ENCODE measurements at places on chromosomes 4 and X.

GRCh38 chr4:7323872-7324650, 110.7 kb downstream of the PSAPL1 start:
- DNase-seq = no peak

DNA sequence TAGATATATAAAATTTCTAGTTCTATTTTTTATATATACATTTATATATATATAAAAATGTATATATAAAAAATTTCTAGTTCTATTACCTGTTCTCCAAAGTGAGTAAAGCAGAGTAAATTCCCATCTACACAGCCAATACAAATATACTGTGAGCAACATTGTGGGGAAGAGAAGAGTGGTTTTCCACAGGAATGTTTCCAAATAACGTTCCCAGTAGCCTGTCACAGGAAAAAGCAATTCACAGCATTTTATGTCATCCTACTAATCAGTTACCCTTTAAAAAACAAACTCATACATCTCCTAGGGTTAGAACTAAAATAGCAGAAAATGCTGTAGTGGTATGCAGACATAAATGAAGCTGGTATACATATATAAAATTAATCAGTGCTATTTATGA, 44.5 kb downstream of the AASDH start:
- no peak for DNase-seq

DNA sequence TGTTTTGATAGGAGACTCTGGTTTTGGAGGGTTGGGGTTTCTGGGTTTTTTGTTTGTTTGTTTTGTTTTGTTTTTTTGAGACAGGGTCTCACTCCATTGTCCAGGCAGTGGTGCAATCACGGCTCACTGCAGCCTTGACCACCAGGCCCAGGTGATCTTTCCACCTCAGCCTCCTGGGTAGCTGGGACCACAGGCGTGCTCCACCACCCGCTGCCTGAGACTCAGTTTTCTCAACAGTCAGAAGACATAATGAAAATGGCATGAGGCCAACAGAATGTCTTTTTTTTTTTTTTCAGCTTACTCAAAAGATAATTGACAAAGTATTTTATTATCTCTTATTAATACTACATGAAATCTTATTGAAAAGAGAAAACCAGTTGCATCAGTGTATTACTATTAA, 32.4 kb downstream of the TNIP2 start:
- DNase-seq = no peak

DNA sequence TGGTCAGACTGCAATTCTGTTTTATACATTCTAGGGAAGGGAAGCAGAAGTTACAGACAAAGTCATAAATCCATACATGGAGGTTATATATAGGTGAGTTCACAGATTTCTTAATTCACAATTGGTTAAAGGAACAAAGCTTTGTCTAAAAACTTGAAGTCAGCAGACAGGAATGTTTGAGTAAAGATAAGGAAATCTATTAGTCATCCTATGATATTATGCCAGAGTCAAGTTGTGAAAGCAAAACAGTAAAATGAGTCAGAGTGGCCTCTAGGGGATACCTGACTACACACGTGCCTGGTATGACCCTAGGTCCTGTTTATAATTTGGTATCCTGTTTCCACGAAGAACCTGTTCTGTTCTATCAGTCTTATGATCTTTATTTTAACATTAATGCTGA, 31.5 kb downstream of the ACTRT1 start:
- no peak for DNase-seq

DNA sequence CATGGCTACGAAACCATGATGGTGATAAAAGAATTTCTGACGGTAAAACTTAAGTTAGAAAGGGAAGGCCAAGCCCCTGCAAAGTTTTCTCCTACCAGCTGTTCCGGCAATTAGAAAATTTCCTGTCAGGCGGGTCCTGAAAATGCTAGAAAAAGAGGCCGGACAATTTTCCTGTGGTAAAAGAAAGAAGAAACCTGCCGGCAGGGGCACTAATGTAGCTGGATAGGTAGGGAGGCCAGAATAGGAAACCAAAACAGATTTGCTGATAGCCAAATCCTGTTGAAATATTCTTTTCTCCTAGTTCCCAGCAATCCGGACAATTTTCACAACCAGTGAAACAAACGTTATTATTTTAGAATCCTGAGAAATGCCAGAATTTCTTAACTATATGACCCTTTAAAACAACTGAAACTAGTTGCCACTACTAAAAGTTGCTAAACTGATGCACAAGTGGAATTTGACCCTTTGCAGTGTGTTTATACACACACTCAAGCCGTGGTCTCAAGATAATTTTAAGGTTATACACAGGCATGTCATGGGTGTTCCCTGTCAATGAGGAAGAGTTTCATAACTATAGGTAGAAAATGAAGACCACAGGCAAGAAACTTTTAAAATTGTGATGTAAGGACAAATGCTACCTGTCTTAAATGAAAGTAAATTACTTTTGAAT, 47.7 kb downstream of the RPS6KA3 start:
- DNase-seq = no peak

GRCh38 chrX:42739741-42740140, 38.2 kb downstream of the PPP1R2C start:
- DNase-seq = no peak

DNA sequence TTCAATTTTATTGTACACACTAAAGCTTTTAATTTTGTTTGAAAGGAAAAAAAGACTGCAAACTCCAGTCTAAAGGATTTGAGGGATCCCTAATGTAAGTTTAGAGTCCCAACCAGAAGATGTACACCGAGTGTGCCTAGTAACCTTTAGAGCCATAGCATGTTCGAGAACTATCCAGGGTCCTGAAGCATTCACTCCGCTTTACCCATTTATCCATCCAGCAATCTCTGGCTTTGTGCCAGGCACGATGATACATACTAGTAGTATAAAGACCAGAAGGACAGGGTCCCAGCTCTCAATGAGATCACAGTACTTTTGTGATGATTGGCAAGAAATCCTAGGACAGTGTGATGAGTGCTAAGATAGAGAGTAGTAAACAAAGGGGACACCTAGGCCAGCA, 168.7 kb downstream of the STK32B start:
- no peak for DNase-seq

GRCh38 chr4:31156221-31156620, 436.1 kb downstream of the PCDH7 start:
- DNase-seq = no peak

GRCh38 chr4:177487977-177488376, 45.7 kb upstream of the AGA start:
- no peak for DNase-seq

GRCh38 chrX:108811891-108812290, 75.5 kb upstream of the IRS4 start:
- no peak for DNase-seq

DNA sequence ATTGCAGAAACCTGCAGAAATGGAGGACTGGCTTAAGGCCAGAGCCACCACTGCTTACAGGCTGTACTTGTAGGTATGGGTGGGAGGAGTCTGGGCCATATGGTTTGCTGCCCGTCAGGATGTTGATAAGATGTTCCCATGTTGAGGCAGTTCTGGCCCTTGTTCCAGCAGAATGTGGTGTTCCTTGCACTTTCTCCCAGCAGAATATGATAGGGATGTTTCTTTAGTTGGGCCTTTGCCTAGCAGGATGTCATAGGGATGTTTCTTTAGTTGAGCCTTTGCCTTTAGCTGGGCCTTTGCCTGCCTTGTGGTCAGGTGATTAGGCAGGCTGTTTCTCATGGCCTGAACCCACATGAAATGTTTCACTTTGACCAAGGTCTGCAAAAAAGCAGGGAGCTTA, 139.1 kb upstream of the PAQR3 start:
- no peak for DNase-seq

DNA sequence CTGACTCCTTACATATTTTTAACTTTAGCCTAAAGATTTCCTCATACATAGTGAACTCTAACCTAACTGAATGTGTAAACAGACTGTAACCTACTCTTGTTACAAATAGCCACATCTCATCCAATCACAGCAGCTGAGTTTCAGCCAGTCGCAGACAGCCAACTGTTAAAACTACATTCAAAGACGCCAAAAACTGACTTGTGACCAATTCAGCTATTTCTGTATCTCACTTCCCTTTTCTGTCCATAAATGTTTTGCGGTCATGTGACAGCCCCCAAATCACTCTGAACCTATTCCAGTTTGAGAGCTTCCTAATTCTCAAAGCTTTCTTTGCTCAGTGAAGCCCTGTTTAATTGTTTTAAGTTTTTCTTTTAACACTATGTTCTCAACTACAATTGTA, 2731.9 kb downstream of the ARAP2 start:
- no peak for DNase-seq

DNA sequence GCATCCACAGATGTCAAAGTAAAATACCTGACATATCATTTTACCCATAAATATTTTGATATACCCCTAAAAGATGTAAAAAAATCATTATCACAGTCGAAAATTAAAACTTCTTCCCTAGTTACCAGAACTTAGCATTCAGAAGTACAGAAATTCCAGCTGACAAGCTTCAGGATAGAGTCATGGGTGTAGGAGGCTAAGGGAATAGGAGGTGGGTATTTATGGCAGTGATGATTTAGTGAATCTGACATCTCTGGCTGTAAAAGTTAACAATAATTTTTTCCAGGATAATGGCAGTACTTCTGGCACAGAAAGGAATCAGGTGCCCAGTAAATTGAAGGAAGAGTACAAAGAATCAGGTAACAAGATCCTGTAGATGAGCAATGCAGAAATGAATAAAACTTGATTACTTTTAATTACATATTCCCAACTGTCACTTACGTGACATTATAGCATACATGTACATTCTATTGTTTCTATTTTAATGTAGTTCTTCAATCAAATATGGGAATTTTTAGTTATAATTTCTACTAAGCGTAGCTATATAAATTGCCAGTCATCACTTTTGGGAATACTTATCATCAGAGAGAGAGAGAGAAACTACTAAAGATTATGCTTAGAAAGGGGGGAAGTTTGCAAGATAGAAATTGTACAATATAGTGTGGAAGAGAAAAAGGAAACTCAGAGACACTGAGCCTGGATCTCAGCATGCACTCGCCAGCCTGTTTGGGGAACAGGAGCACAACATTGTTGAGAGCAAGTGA, 143.4 kb downstream of the TMEM144 start:
- DNase-seq = no peak

DNA sequence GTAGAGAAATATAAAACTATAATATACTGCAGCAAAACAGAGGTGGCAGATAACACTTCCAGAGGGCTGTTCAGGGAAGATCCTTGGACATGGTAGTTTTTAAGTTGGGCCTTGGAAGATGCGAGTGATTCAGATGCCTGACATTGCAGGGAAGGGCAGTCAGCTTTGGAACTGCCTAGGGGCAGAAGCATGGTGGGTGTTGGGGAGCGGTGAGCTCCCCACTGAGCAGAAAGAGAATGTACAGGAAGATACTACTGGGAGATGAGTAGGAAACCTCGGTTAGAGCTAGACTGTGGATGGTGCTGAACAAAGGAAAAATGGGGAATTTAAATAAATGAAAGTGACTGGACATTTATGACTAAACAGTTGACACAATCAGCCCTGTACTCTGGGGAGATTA, 24.9 kb upstream of the SEC24B start:
- DNase-seq = no peak

DNA sequence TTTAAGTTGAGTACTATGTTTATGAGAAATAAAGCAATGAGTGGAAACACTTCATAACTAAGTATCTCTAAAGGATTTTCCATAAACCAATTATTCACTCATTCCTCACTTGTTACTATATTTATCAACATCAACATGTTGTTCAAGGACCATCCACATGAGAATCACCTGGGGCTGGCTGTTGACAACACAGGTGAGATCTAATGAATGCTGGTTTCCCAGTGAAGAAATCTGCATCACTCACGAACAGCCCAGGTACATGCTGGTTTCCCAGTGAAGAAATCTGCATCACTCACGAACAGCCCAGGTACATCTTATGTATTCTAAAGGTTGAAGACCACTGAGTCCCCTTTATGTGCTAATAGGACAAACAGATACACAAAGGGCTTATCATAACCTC, 32.5 kb downstream of the TSPAN5 start:
- no peak for DNase-seq

GRCh38 chrX:23885803-23886202, 21.9 kb downstream of the APOO start:
- DNase-seq = no peak

- DNase-seq = no peak
These were observed 49.0 kb downstream of the STARD8 start for GRCh38 chrX:68696267-68696990.

GRCh38 chr4:185969657-185970056, 99.3 kb upstream of the TLR3 start:
- DNase-seq = no peak

DNA sequence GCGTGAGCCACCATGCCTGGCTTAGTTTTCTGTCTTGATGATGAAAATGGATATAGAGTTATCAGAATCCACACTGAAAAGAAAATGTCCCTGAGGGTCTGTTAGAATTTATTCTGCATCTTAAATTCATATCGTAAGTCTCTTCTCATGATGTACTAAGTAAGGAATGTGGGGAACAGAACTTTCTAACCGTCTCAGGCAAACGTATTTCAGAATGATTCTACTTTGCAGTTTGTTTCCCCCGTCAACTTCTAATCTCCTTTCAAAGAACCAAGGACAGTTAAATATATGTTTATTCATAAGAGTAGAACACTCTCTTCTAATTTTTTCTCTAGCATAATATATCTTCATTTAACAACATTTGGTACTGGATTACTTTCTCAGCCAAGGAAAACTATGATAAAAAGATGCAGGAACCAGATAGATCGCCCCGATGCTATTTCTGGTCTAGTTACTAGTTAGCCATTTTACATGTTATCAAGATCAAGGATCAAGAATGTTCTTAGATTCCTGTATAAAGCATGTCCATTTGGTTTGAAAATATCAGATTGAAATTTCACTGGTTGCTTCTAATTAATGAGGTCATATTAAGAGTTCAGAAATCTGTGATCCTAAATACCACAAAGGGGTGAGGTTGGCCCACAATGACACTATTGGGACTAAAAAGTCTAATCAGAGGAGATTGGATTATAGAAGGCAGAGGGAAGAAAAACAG, 49.5 kb downstream of the METTL14 start:
- no peak for DNase-seq

DNA sequence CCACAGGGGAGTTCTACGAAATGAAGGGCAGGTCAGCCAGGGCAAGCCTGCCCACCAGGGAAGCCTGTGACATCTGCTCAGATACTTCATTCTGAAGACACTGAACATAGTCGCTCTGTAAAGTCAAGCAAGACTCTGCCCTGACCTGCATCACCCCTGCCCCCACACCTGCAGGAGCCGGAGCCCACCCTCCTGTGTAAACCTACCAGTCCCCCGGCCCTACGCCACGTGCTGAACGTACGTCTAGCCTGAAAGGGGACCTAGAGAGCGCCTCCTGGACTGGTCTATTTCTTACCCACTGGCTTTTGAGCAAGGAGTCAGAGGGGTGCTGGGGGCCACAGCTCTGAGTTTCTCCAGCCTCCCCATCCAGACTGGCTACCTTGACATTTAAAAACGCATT, 11.6 kb downstream of the CCNQ start:
- DNase-seq = no peak

GRCh38 chrX:112866175-112866574, 25.5 kb upstream of the AMOT start:
- no peak for DNase-seq

DNA sequence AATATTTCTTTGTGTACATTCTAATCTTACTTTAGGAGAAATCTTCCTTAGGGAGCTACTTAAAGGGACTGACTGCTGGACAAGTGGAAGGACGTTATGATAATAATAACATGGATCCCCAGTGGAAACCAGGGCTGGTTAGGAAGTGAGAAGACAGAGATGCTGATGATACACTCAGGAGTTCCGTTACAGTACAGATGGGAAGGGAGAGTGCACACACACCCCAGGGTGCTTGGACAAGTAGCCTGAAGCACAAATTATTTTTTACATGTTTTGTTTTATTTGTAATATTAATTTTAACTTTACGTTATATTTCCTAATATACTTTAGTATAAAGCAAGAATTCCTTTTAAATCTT, 84.1 kb downstream of the BMPR1B start:
- no peak for DNase-seq
